RWPE1 (cell line): ENCODE measurements at places on chromosomes 2 and 18.

GRCh38 chr2:126639276-126639675, 16.7 kb upstream of the GYPC start:
- DNase-seq, result no peak

GRCh38 chr2:160254189-160254762, 54.2 kb upstream of the ITGB6 start:
- no peak for DNase-seq

DNA sequence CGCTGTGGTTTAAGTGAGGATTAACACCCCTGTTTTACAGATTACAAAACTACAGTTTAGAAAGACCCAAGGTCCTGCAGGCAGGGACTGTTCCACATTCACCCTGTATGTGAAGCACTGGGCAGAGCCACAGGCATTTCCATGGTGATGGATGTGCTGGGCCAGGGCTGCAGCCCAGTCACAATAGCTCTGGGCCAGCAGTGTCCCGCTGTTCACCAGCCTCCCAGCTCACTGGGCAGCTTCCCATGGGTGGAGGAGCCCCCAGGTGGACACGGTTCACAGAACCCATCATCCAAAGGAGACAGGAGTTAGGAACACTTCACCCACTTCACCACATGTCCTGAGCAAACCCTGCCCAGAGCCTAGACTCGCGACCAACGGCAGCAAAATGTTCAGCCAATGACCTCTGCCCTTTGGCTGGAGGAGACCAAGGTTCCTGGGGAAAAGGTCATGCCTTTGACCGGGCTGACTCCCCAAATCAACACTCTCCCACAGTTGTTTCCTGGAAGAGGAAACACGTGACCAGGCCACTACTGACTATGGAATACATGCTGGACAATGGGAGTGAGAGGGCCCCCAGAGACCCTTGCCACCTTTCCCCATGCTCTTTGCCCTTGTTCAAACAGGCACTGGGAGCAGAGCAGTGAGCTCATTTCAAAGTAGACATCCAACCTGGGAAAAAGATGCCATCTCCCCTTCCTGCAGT, 28.0 kb upstream of the SLC35F6 start:
- no peak for DNase-seq

GRCh38 chr2:221571025-221571550, 1.0 kb downstream of the EPHA4 start:
- no peak for DNase-seq
